Activated CD4-positive, alpha-beta T cell treated with anti-CD3 and anti-CD28 coated beads for 24 hours (primary cell): ENCODE measurements at places on chromosomes 11 and 22.
A peak's percentile ranks its signal among the peaks of the same experiment; 100 is the strongest.

DNA sequence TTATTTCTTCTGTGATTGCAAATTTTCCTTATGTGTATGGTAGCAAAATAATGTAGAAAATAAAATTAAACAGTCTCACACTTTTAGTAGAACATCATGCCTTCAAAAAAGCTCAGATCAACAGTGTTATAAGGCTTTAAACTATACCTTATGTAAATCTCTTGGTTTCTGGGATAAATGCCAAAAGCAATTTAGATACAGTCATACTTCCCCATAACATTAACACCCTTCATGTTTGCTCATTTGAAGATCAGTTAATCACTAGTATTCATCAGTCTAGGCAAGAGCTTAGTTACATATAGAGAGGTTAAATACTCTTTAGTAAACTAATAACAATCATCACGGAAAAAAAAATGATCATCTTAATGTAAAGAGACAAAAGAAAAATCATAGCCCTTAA lies 421.8 kb upstream of the ANO3 start:
- no peak for DNase-seq

DNA sequence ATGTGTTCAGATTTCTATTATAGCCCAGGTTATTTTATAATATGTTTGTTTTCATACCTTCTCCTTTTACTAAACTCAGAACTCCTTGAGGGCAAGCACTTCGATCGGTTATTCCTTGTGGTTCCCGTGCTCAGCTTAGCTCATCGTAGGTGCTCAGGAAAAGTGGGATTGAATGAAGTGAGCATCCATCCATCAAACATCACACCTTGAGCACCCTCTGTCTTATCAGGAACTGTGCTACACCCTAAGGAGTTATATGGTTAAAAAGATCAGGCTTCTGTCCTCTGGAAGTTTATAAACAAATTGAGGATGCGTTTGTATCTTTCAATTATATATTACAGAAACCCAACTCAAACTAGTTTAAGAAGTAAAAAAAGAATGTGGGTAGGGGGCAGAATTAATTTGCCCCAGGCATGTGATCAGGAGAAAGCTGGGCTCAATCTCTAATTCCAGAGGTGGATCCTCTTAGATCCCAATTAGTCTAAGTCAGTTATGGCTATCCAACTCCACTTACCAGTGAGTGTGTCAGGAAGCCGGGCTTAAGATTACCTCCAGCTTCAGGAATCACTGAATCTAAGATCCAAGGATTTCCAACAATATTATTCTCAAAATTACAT lies 59.9 kb upstream of the RRAS2 start:
- DNase-seq, result no peak

DNA sequence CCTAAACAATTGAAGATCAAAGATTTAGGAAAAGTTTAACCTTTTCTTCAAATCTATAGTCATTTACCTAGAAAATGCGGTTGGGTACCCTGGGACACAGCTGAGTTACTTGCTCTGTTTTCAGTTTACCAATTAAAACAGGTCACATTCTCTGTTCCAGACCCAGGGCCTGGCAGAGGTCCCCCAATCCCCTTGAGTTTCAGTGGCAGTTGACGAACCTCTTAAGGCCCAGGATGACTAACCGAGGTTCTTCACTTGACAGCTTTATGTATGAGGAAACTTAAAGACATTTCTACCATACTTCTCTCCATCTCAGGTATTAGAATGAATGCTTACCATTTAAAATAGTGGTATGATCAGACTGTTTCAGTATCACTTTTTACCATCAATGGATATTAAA lies 16.3 kb downstream of the LDHAL6A start:
- no peak for DNase-seq

DNA sequence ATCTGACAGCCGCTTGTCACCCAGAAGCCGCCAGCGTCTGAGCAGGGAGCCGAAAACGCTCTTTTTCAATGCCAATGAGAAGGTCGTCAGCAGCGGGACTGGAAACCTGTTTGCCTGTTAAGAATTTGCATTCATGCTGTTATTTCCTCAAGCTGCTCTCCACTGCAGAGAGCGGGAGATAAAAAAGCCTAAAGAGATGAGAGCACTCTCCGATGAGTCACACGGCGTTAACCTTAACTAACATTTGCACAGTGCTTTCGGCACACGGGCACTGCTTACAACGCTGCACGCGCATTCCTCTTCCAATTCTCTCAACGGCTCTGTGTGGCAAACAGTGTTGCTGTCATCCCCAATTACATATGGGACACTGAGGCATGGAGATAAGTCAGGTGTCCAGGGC lies 40.0 kb upstream of the RTL6 start:
- DNase-seq, result no peak

DNA sequence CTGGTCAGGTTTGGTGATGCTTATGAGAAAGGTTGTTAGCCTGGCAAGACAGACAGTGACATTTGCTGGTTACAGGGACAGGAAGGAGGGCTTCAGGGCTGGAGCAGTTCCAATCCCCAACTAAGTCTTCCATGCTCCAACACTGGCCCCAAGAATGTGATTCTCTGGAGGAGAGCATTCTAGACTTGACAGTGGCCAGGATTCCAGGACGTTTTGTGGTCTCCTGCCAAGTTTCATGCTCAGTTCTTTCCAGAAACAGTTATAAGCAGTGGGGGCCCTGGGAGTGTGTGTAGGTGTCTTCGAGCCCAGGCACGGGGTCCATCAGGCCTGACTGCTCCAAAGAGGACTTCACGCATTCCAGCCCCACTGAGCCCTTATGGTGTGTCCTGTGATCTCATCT lies 8.9 kb upstream of the GRK3 start:
- no peak for DNase-seq

GRCh38 chr11:8707541-8708191 lies 25.1 kb downstream of the RPL27A start:
- no peak for DNase-seq

- no peak for DNase-seq
Measured at GRCh38 chr11:99534812-99535211, 514.1 kb downstream of the CNTN5 start.

DNA sequence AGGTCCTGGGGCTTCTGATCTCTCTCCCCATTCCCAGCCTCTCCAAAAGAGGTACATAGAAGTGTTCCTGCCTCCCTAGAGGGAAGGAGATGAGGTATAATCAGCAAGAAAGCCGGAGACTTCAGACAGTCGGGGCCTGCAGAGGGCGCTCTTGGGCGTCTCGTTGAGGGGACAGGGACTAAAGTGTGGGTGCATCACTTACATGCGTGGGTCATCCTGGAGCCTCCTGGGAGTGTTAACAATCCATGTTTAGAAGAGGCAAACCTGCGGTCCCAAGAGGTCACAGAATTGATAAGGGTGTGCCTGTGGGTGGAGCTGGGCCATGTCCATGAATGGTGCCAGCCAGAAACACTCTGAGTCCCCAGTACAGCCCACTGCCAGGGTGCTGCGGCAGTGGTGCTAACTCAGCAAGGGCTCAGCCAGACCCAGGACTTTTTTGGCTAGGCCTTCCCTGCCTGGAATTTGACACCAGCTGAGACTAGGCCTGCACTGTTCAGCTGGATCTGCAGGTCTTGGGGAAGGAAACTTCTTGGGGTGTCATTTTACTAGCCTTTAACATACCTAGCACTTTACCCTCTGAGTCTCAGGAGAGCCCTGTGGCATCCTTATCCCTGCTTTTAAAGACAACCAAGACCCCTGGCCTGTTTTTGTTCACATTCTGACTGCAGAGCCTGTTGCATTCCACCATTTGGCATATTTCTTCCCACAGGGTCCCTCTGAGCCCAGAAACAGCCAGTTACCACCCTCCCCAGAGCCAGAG lies 5.5 kb downstream of the YDJC start:
- peak; percentile 49 for DNase-seq

- DNase-seq, result no peak
Measured at GRCh38 chr22:40204321-40205116, 26.8 kb downstream of the TNRC6B start.

DNA sequence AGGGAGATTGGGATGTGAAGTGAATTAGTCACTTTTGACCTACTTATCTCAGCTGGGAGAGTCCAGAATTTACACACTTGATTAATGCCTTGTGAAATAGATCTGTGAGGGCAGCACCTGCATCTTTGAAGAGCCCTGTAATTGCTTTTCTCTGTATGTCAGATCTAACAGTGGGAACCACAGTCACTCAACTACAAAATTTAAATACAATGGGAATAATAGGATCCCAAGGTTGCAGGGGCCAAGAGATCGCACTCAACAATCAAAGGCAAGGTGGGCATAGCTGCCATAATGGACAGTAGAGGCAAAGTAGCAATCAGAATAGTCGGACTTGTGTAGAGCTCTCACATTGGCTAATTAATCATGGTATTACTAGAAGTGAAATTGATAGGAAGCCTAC lies 45.5 kb upstream of the NARS2 start:
- DNase-seq, result no peak

GRCh38 chr11:24171869-24172268 lies 325.0 kb upstream of the LUZP2 start:
- no peak for DNase-seq

DNA sequence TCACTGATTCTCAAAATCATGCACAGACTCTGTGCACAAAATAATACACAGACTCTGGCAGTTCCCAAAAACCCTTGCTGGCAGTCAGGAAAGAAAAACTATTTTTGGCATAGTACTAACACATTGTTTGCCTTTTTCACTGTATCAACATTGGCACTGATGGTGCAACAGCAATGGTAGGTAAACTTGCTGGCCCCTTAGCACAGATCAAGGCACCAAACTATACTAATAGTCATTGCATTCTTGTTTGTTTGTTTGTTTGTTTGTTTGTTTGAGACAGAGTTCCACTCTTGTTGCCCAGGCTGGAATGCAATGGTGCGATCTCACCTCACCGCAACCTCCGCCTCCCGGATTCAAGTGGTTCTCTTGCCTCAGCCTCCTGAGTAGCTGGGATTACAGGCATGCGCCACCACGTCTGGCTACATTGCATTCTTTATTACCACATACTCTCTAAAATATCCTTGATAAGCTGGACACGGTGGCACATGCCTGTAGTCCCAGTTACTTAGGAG lies 81.0 kb upstream of the SLC6A5 start:
- no peak for DNase-seq

- DNase-seq, result no peak
Measured at GRCh38 chr22:44574057-44574639, 76.1 kb upstream of the RTL6 start.

GRCh38 chr11:62542750-62543567 lies 3.6 kb downstream of the AHNAK start:
- peak; percentile 63 for DNase-seq

- no peak for DNase-seq
Measured at GRCh38 chr11:46722566-46723358, 3.7 kb downstream of the F2 start.

DNA sequence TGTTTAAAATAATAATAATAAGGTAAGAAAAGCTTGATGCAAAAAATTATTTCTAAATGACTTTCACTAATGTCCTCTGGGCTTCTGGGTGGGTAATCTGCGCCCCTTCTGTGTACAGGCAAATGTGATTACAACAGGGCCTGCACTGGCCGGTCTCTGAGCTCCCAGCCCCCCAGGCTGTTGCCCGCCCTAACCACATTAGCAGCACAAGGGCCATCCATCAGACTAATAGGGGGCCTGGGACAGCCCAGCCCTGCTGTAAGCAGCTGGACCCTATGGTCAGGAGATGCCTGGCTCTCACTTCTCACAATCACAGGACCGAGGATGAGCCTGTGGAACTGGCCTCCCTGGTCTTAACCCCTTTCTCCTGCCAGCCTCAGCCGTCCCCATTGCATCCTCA lies 388.4 kb downstream of the BUD13 start:
- no peak for DNase-seq

- no peak for DNase-seq
Measured at GRCh38 chr11:65431451-65432099, 9.0 kb downstream of the NEAT1 start.

DNA sequence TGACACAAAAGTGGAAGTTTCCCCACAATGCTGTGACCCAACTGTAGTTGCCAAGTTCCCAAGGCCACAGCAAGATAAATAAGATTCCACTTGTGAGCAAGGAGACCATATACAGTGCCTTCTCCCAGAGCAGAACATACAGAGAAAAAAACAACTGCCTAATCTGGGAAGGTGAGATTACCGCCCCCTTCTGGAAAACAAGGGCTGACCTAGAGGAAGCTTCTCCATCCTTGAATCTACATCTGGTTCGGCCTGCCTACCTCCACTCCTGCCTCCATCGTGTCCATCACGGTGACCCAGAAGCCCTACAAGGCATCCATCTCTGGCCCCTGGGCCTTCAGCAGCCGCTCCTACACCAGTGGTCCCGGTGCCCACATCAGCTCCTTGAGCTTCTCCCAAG lies 6.1 kb upstream of the RNASEH2C start:
- no peak for DNase-seq

- no peak for DNase-seq
Measured at GRCh38 chr11:70628855-70629844, 230.8 kb downstream of the CTTN start.

DNA sequence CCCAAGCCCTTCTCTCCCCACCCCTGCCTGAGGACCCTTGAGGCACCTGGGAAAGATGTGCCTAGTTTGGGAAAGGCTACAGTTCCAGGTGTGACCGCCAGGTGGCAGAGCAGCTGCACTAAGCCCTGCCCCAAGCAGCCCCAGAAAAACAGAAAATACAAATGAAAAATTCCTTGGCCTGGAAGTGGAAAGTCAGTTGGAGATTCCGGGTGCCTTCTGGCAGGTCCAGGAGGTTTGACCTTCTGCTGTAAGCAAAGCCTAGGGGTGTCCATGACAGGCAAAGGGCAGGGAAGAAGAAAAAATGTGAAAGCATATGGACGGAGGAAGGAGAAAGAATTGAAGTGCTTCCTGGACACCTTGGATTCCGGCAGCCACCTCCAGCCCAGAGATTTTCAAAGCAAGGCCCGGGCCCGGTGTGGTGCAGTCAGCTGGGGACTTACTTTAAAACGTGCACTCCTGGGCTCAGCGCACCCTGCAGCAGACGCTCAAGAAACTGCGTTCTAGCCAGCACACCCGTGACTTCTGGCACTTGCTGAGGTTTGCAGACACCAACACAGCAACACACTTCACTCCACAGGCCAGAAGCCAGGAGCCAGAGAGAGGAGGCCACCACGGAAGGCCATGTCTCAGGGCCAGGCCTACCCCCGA lies 37.3 kb upstream of the SLC22A12 start:
- peak; percentile 35 for DNase-seq
